ENCODE measurements at places on chromosomes 3 and 15.

GRCh38 chr3:71695000-71695482 lies 30.2 kb downstream of the EIF4E3 start:
- H3K4me1 ChIP-seq: peaks cover 3% of the 10 kb centered on the region
- no peaks in the 10 kb centered on the region for H3K27me3 ChIP-seq
- no peak overlapping the region for H3K4me3 ChIP-seq
- no peak for DNase-seq

GRCh38 chr3:10335871-10336622 lies 15.1 kb upstream of the SEC13 start:
- H3K36me3 ChIP-seq: no peaks in the 10 kb centered on the region
- H3K4me3 ChIP-seq: no peak overlapping the region
- H3K27ac ChIP-seq: no peak overlapping the region
- H3K4me1 ChIP-seq: peaks cover 46% of the 10 kb centered on the region

GRCh38 chr3:58215317-58216025 lies 4.7 kb upstream of the DNASE1L3 start:
- H3K36me3 ChIP-seq: no peaks in the 10 kb centered on the region
- H3K27me3 ChIP-seq: peaks cover 14% of the 10 kb centered on the region

DNA sequence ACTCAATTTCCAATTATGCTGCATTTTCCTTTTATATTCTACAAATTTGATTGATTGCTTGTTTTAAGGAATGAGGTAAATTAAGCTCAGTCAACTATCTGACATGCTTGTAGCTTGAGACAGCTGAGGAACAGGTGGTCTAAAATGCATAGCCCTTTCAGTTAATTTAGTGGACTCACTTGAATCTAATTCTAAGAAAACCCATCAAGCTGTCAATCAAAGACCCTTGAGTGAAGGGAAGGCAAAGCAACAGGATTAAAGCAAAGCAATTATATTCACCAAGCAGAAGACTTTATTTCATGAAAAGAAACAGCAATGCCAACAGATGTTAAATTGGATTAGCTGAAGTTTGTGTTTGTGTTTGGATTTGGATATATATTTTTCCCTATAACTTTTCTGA lies 228.5 kb downstream of the ARPP21 start:
- H3K27ac ChIP-seq: no peak overlapping the region
- DNase-seq: no peak
- no peaks in the 10 kb centered on the region for H3K36me3 ChIP-seq
- no peaks in the 10 kb centered on the region for H3K27me3 ChIP-seq

DNA sequence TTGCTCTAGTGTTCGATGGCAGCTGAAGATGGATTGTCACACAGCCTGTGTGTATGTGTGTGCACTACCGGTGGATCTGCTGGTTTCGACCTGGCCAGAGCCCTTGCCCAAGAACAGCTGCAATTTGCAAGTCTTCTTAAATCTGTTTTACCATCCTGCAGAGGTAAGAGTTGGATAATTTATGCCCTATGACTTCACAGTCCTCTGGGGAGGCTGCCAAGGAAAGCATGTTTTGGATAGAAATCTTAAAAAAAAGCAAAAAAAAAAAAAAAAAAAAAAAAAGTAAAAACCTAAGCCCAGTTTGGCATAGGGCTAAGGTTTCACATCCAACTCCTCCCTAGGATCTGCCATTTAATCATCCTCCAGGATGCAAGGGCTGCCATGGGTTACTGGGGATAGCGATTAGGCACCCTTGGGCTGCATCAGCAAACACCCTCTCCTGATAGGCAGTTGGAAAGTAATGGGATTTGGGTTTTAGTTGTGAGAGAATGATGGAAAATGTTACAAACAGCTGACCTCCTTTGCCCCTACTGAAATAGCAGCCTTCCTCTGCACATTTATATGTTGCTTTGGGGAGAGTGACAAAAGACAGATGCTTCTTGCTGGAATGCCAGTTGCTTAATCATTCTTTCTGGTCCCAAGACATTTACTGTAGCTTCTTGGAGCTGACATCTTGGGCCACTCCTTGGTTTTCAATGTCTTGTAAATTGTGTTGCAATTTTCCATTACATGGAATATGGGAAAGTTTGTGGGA lies 35.4 kb downstream of the CD200R1L start:
- DNase-seq: no peak
- H3K27me3 ChIP-seq: peaks cover 3% of the 10 kb centered on the region

- H3K4me3 ChIP-seq: no peak overlapping the region
- no peak overlapping the region for H3K27ac ChIP-seq
- no peaks in the 10 kb centered on the region for H3K4me1 ChIP-seq
- DNase-seq: no peak
- H3K27me3 ChIP-seq: no peaks in the 10 kb centered on the region
These were observed 144.4 kb upstream of the RARB start for GRCh38 chr3:25283613-25284012.

DNA sequence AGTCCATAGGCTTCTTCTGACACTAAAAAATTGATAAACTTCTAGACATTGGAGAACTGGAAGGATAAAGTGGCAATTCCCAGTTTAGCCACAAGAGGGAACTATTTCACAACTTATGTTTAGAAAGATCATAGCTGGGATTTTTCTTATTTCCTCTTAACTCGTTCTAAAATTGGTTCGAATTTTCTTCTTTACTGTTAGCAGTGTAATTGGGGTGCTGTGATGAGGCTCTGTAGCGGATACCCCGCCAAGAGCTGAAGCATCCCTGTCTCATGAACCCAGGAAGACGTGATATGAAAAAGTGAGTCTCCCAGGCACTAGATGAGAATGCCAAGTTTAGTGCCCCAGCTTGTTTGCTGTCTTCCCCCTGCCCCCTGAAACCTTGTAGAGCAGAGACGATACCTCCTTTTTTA lies 85.1 kb downstream of the PDCD6IP start:
- H3K27me3 ChIP-seq: no peaks in the 10 kb centered on the region
- no peaks in the 10 kb centered on the region for H3K36me3 ChIP-seq
- no peak overlapping the region for H3K27ac ChIP-seq

GRCh38 chr15:68802373-68802772 lies 18.3 kb downstream of the ANP32A start:
- no peaks in the 10 kb centered on the region for H3K27me3 ChIP-seq
- peaks cover 21% of the 10 kb centered on the region for H3K36me3 ChIP-seq
- no peak for DNase-seq
- no peak overlapping the region for H3K4me3 ChIP-seq

GRCh38 chr3:95615592-95616310 lies 1198.6 kb upstream of the EPHA6 start:
- no peak overlapping the region for H3K27ac ChIP-seq
- DNase-seq: no peak
- no peaks in the 10 kb centered on the region for H3K36me3 ChIP-seq
- H3K27me3 ChIP-seq: no peaks in the 10 kb centered on the region
- no peaks in the 10 kb centered on the region for H3K4me1 ChIP-seq
- H3K4me3 ChIP-seq: no peak overlapping the region

DNA sequence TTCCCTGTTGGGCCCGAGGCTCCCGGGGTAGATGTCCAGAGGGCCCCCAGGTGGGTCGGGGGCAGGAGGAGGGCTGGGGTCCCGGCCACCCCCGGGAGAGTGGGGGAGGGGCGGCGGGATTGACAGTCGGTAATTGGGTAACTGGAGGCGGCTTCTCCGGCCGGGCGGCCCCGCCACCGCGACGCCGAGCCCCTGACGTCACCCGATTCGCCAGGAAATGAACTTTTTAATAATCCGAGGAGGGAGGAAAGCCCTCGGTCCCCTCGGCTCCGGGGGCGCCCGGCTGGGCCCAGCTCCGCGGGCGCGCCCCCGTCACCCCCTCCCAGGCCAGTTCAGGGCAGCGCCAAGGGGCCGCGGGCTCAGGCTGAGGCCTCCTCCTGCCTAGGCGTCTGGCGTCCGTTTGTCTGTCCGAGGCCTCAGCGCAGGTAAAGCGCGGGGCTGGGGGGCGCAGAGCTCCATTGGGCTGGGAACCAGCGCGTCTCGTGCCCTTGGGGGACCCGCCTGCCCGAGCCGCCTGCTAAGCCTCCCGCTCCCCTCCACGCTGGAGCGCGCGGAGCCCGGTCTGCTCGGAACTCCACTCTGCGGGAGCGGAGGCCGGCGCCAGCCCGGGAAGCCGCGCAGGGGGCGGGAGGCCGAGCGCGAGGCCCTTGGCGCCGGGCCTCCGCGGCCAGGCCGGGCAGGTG lies 3.9 kb downstream of the GATA2 start:
- no peak overlapping the region for H3K27ac ChIP-seq
- H3K27me3 ChIP-seq: peaks cover 77% of the 10 kb centered on the region
- DNase-seq: peak; percentile 49

- no peak for DNase-seq
- H3K27ac ChIP-seq: no peak overlapping the region
- H3K27me3 ChIP-seq: peaks cover 14% of the 10 kb centered on the region
- H3K4me3 ChIP-seq: no peak overlapping the region
- H3K36me3 ChIP-seq: no peaks in the 10 kb centered on the region
These were observed 42.9 kb downstream of the MEGF11 start for GRCh38 chr15:66210684-66211083.

GRCh38 chr3:194176274-194176991 lies 40.5 kb downstream of the HES1 start:
- H3K36me3 ChIP-seq: no peaks in the 10 kb centered on the region
- H3K4me3 ChIP-seq: no peak overlapping the region
- DNase-seq: no peak
- H3K27ac ChIP-seq: no peak overlapping the region
- peaks cover 3% of the 10 kb centered on the region for H3K4me1 ChIP-seq
- H3K27me3 ChIP-seq: peaks cover 17% of the 10 kb centered on the region

GRCh38 chr3:40465111-40465407 lies 7.9 kb downstream of the RPL14 start:
- DNase-seq: no peak
- H3K27me3 ChIP-seq: no peaks in the 10 kb centered on the region
- peaks cover 68% of the 10 kb centered on the region for H3K36me3 ChIP-seq
- no peak overlapping the region for H3K4me3 ChIP-seq
- H3K4me1 ChIP-seq: peaks cover 41% of the 10 kb centered on the region
- peak overlapping the region; percentile 41 for H3K27ac ChIP-seq

GRCh38 chr15:40702077-40702476 lies 7.1 kb downstream of the RAD51 start:
- H3K36me3 ChIP-seq: peaks cover 55% of the 10 kb centered on the region
- no peak overlapping the region for H3K27ac ChIP-seq
- DNase-seq: no peak
- no peak overlapping the region for H3K4me3 ChIP-seq
- H3K4me1 ChIP-seq: peaks cover 31% of the 10 kb centered on the region
